ENCODE measurements at places on chromosomes 7 and 10.
A peak's percentile ranks its signal among the peaks of the same experiment; 100 is the strongest.

- DNase-seq: no peak
These were observed 41.3 kb upstream of the INHBA start for GRCh38 chr7:41744161-41744560.

DNA sequence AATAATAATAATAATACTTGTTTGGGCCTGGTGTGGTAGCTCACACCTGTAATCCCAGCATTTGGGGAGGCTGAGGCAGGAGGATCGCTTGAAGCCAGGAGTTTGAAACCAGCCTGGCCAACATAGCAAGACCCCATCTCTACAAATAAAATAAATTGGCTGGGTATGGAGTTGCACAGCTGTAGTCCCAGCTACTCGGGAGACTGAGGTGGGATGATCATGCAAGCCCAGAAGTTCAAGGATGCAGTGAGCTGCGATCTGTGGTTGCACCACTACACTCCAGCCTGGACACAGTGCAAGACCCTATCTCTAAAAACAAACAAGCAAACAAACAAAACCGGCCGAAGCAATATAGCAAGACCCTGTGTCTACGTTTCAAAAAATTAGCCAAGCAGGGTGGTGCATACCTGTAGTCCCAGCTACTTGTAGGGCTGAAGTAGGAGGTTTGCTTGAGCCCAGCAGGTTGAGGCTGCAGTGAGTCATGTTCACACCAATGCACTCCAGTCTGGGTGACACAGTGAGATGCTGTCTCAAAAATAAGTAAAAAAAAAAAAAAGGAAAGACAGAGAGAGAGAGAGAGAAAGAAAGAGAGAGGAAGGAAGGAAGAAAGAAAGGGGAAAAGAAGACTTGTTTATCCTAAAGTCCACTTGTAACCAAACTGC lies 85.6 kb upstream of the KDM7A start:
- no peak for DNase-seq

DNA sequence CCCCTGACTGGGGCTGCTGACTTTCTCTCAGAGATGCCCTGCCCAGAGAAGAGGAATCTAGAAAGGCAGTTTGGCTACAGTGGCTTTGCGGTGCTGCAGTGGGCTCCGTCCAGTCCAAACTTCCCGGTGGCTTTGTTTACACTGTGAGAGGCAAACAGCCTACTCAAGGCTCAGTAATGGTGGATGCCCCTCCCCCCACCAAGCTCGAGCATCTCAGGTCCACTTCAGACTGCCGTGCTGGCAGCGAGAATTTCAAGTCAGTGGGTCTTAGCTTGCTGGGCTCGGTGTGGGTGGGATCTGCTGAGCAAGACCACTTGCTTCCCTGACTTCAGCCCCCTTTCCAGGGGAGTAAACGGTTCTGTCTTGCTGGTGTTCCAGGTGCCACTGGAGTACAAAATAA lies 734.5 kb upstream of the LRRN3 start:
- DNase-seq: no peak

GRCh38 chr10:123774132-123774742 lies 108.1 kb downstream of the GPR26 start:
- DNase-seq: no peak

DNA sequence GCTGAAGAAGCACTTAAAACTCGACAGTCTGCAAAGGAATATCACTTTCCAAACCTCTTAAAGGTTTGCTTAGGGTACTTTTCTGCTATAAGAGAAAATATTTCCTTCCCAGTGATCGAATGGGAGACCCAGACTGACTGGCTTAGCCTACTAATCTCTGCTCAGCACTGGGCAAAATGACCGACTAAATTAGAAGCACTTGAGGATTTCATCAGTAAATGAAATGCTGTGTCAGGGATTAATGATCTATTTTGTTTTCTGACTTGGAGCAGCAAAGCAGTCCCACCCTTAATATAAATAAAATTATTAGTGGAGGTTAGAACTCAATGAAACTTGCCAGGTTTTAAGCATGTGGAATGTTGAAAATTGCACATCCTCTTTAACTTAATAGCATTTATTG lies 411.6 kb downstream of the NEBL start:
- no peak for DNase-seq

GRCh38 chr10:112896273-112896672 lies 53.8 kb upstream of the TCF7L2 start:
- DNase-seq: no peak

DNA sequence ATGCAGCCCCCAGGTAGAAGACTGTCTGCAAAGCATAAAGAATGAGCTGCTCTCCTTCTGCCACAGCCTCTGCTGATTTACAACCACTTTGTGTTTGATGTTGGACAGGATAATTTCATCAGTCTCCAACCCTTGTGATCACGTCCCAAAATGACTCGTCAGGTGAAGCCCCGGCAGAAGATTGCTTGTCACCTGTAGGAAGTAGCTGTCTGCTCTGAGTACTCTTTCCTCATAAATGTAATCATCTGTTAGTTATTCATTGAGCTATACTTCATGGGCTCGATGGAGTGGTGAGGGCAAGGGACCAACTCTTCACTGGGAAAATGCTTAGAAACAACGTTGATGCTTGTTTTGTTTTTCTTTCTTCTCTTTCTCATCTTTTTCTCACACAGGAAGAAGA lies 290.9 kb upstream of the SP8 start:
- no peak for DNase-seq

- DNase-seq: peak; percentile 23
These were observed 19.1 kb downstream of the ADAM8 start for GRCh38 chr10:133257489-133258065.

- DNase-seq: no peak
These were observed 20.3 kb downstream of the ACSM6 start for GRCh38 chr10:95214369-95214768.

GRCh38 chr7:151508991-151509390 lies 10.7 kb downstream of the RHEB start:
- DNase-seq: no peak

DNA sequence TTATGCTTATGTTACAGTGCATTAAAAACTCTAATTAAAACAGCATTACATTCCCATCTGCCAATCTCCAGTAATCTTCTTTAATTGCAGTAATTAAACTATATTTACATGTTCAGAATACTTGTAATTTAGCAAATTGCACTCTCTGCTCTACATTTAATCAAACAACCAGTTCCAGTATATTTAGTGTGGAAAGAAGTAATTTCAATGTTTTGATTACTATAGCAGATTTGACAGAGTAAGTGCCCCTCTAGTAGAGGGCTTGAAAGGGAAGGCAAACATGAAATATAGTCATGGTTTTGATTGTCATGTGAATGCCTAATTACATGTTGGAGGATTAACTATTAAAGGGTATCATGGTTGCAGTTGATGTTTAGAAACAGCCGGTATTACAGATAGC lies 739.7 kb downstream of the AUTS2 start:
- no peak for DNase-seq

DNA sequence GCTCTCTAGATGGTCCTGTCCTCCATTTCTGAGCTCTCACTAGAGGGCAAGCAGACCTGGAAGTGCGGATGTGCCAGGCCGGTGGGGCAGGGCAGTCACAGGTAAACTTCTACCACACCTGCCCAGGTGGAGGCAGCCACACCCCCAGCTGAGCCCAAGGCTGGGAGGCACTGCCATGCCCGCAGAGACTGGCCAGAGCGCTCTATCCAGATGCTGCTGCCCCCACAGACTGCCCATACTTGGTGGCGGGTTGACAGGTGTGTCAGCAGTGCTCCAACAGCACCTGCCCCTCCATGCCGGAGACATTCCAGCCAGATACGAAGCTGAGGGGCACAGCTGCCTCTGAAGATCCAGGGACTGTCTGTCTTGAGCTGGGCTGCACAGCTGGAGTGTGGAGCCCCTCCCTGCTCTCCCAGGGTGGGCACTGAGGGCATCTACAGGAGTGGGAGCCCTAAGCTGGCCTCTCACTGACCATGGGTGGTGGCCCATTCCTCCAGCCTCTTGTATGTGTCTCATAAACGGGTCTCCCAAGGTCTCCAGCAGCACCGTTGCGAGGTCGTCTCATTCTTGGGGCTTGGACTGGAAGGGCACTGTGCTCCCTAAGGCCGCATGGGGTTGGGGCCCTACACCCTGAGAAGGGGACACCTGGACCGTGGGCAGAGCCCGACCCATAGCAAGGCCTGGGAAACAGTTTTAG lies 38.2 kb upstream of the PPIF start:
- no peak for DNase-seq

- DNase-seq: no peak
These were observed 100.8 kb downstream of the ATXN7L1 start for GRCh38 chr7:105775580-105775979.

- DNase-seq: no peak
These were observed 6.1 kb upstream of the PDGFA start for GRCh38 chr7:525740-526139.

DNA sequence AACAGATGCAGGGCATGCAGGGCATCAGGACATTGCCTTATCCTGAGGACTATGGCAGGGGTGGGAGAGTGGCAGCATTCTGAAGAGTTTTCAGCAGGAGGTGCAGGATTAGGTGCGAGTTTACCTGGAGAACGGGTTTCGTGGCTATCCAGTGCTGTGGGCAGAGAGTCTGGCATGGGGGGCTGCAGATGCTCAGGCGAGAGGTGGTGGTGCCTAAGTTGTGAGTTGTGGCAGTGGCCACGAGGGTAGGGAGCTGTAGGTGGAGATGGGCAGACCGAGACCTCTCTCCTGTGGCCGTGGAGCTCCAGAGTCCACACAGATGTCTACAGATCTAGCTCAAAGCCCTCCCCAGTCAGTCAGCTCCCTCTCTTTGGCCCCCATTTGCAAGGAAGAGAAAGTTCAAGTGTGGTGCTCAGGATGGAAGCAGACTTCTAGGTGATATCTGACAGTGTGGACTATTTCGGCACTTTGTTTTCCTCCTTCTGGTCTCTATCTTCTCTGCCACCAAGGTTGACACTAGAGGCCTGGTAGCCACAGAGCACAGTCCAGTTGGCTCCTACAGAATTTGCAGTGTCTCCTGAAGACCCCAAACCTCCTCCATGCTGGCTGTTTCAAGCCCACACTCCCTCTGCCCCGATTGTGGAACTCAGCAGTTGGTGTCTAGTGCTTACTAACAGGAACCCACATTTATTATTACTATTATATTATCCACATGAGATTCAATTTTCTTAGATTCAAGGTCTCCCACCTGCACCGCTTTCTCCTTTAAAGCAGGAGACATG lies 955.7 kb upstream of the ZNF722 start:
- DNase-seq: no peak

GRCh38 chr10:24513155-24513554 lies 210.5 kb downstream of the ARHGAP21 start:
- no peak for DNase-seq

DNA sequence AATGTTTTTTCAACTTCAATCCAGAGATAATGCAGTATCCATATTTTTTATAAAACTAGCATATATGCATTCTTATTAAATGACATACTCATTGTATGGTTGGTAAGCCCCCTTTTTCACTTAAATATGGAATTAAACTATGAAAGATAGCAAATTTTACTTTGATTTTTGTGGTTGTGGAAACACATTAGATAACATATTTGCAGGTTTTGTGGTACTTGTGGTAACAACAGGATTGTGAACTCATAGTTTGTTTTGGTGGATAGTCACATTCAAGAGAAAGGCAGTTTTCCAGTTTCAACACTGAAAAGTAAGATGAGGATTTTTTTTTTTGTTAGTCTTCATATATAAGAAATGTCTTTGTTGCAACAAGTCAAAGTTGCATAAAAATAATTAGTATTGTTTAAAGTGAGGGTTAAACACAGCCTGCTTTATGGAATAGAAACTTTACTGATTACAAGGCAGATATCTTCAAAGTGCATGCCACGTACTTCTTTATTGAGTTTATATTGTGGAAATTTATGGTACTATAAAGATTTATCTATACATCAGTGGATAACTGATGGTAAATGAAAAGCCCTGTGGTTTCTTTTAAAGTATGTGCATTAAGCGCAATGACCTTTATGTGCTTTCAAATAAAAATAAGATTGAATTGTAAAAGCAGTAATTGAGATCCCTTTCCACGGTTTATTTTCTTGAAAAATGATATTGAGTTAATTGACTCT lies 39.7 kb upstream of the SEMA3D start:
- no peak for DNase-seq

- no peak for DNase-seq
These were observed 102.3 kb downstream of the CCDC7 start for GRCh38 chr10:32548208-32548607.

GRCh38 chr7:30460246-30460633 lies 18.3 kb downstream of the NOD1 start:
- DNase-seq: no peak

DNA sequence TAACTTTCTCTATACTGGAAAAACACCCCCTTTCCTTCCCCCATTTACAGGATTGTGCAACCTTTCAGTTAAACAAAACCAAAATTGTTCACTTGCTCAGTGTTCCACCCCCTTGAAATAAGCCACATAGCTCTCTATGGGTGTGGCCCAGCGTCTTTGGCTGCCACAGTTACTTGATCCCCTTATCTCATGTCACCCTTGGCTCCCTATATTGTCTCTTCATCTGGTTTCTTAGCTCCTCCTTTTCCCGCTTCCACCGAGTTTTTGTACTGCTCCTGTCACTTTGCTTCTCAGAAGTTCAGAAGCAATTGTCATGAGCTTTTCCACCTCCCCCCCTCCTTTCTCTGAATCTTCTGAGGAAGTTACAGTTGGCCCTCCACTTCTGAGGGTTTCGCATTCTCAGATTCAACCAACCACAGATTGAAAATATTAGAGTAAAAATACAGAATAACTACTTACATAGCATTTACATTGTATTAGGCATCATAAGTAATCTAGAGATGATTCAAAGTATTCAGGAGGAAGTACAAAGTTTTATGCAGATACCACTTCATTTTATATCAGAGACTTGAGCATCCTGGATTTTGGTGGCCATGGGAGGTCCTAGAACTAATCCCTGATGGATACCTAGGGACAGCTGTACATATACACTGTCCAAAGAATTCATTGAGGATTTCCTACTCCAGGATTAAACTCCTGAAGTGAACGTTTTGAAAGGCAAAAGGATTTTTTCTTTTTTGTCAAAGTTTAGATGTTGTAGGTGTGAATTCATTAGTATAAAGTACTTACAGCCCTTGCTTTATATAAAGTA lies 60.4 kb downstream of the ADD3 start:
- no peak for DNase-seq

DNA sequence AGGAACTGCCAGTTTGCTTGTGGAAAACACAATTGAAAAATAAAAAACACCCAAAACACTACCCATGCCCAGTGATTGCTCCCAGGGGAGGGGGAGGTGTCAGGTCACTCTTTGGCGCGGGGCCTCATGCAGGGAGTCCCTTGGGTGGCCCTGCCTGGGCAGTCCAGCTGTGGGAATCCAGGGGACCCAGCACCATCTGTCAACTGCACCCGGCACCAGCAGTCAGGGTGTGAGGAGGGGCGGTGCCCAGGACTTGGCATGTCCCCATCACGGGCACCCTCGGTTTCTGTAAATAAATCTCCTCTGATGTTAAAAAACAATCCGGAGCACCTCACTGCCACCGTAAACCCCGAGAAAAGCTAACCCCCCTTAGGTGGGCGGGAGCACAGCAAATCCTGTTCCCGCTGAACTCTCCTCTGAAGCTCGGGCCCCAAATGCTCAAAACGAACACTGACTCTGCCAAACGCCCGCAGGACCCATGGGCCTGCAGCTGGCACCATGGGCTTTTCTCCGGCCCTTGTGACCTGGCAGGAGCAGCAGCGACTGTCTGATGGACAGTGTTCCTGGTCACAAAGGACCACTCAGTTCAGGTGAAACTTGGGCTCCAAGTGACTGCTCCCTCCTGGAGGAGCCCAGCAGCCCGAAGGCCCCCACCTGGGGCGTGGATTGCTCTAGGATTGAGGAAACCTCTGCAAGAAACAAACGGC lies 18.5 kb upstream of the EN2 start:
- DNase-seq: no peak

GRCh38 chr10:122350893-122351292 lies 23.6 kb upstream of the PLEKHA1 start:
- DNase-seq: no peak

- DNase-seq: no peak
These were observed 14.8 kb downstream of the LRRC27 start for GRCh38 chr10:132346806-132347205.
